Natural killer cell (primary cell): ENCODE measurements at places on chromosomes 16 and 17. TPM values are rescaled to one million over a fixed set of nuclear protein-coding genes. Genes with fewer than 3 reads are reported as not detected.

Gene TNFSF13
- 2.7 TPM for total RNA-seq

Gene KAT8
- total RNA-seq, result 93.4 TPM

Gene CCL1
- not detected for total RNA-seq

Gene IKZF3
- 139 TPM for total RNA-seq

Gene DBNDD1
- 0.20 TPM for total RNA-seq

Gene TMC7
- total RNA-seq, result not detected

Gene PROCA1
- 5.8 TPM for total RNA-seq

Gene TBC1D28
- total RNA-seq, result not detected

Gene CTRB1
- total RNA-seq, result not detected

Gene WRAP53
- total RNA-seq, result 12.0 TPM

Gene USP31
- total RNA-seq, result 6.3 TPM

Gene PTX4
- total RNA-seq, result not detected

Gene SYCE1L
- 15.7 TPM for total RNA-seq

Gene CA7
- not detected for total RNA-seq

Gene USP6
- 0.13 TPM for total RNA-seq
